ENCODE measurements at places on chromosomes 6 and 20.

DNA sequence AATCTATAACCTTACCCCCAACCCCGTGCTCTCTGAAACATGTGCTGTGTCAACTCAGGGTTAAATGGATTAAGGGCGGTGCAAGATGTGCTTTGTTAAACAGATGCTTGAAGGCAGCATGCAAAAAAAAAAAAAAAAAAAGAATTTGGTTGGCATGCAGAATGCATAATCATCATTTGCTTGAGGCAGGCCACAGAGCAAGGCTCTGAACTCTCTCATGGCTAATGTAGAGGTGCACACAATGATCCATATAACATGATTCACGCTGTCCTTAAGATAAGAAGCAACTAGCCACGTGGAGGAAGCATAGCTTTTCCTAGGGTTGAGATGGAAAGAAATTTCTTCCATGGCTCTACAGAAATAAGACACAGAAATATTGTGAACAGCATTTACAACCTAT lies 27.6 kb upstream of the RPN2 start:
- no peak for DNase-seq

- DNase-seq = no peak
These were observed 780 bp upstream of the KIAA0319 start for GRCh38 chr6:24646771-24647170.

- DNase-seq = no peak
These were observed 98.2 kb downstream of the PSMG4 start for GRCh38 chr6:3356824-3357420.

GRCh38 chr6:82954937-82955577 lies 110.6 kb downstream of the UBE3D start:
- DNase-seq = no peak

DNA sequence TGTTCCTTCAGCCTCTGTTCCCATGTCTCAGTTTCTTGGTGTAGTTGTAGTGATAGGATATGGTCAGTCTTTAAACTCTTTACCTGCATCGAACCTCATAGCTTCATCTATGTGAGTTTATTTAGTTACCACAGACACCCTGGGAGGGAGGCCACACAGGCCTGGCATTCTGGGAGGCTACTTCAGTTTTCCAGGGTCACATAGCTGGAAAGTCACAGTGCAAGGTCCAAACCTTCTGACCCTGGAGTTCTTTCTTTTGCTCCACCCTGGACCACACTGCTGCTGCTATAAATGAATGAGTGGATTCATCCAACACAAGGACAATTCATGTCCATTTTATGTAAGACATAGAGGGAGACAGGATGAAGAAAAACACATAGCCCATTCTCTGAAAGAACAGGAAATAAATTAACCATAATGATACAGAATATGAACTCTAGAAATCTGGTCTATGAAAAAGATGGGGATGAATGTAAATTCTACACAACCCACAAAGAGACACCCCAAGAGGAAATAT lies 60.8 kb downstream of the LAMA4 start:
- DNase-seq = no peak

DNA sequence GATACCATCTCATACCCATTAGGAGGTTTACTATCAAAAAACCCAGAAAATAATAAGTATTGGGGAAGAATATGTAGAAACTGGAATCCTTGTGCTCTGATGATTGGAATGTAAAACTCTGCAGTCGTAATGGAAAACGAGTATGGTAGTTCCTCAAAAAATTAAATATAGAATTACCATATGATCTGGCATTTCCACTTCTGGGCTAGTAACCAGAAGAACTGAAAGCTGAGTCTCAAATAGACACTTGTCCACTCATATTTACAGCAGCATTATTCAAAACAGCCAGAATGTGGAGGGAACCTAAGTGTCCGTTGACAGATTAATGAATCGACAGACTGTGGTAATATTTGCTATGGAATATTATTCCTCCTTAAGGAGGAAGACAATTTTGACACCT lies 44.3 kb downstream of the FOXC1 start:
- no peak for DNase-seq

GRCh38 chr20:48186915-48187314 lies 401.6 kb upstream of the SULF2 start:
- DNase-seq = no peak

DNA sequence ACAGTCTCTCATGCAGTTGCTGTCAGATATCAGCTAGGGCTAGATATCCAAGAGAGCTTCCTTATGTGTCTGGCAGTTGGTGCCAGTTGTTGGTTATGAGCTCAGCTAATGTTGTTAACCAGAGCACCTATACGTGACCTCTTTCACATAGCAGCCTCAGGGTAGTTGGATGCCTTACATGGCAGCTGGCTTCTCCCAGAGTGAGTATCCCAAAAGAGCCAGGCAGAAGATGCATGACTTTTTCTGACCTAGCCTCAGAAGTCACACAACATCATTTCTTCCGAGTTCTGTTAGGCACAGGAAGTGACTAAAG lies 175.7 kb downstream of the VEGFA start:
- no peak for DNase-seq

GRCh38 chr6:14459315-14459714 lies 341.7 kb downstream of the CD83 start:
- DNase-seq = no peak

- DNase-seq = no peak
These were observed 79.6 kb downstream of the IPCEF1 start for GRCh38 chr6:154276810-154277628.

DNA sequence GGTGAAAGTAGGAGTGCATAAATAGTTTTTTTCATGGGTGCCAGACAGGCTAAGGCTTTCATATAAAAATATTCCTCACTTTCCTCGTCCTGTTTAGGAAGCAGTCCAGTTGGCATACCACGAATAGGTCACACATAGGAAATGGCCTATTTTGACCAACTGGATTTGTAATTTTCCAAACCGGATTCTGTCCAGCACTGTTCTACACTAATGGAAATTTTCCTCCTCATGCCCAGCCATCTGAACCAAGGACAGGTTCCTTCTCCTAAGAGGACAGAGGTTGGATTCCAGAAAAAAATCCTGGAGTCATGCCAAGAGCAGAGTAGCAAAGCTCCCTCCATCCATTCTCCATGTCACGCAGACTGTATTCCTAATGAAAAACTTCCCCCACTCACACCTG lies 43.1 kb downstream of the PANK2 start:
- DNase-seq = no peak

DNA sequence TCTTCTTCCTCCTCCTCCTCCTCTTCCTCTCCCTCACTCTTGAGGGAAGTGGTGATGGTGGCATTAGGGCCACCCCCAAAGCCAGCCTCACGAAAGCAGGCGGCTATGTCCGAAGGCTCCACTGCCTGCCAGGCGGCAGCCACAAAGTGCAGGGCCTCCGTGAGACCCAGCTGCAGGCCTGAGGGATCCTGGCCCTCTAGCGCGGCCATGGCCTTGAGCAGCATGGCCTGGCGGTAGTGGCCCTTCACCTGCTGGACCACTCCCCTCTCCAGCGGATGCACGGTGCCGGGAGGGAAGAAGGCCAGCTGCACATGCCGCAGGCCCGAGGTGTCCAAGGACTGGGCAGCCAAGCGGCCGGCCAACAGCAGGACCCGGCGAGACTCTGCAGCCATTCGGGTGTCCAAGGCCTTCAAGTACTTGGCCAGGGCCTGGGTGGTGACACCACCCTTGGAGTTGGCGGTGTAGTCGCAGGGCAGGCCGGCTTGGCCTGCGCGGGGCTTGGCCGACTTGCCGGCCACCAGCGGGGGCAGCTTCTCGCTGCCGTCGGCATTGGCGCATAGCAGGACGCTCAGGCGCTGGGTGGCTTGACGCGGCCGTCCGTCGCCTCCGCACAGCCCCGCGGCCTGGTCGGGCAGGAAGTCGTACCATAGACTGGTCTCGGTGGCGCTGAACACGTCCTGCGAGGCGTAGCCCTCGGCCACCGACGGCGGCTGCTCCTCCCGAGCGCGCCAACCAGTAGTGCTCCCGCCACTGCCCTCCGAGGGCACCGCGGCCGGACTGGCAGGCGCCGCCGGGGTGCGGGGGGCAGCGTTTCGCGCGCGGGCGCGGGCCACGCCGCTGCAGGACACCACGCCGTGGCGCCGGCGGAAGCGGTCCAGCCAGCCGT lies 1.1 kb downstream of the CENPB start:
- DNase-seq = no peak

- DNase-seq = no peak
These were observed 11.7 kb downstream of the LCA5 start for GRCh38 chr6:79525272-79526100.

DNA sequence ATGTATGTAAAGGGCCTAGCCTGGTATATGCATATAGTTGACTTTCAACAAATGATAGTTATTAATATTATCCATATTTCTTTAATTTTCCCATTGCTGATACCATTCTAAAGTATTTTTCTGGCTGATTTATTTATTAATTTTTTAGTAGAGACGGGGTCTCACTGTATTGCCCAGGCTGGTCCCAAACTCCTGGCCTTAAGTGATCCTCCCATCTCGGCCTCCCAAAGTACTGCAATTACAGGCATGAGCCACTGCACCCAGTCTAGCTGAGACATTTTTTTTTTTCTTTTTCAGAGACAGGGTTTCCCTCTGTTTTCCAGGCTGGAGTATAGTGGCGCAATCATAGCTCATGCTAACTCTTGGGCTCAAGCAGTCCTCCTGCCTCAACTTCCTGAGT lies 29.8 kb upstream of the MROH8 start:
- DNase-seq = no peak

All from stimulated activated CD8-positive, alpha-beta memory T cell treated with anti-CD3 and anti-CD28 coated beads, Interleukin-15, amount 100 ng/mL, for 48 hours (primary cell).